Endothelial cell (in vitro differentiated cells): ENCODE measurements at places on chromosomes 2 and 18.
A peak's percentile ranks its signal among the peaks of the same experiment; 100 is the strongest.

GRCh38 chr2:161943011-161943410 is 131.0 kb downstream of the DPP4 start:
- DNase-seq, result no peak

GRCh38 chr2:65345631-65346030 is 86.8 kb downstream of the SPRED2 start:
- no peak for DNase-seq

GRCh38 chr18:32093102-32093511 is 1.4 kb downstream of the RNF138 start:
- DNase-seq, result peak; percentile 44

GRCh38 chr2:118850901-118851415 is 3.5 kb upstream of the EN1 start:
- DNase-seq, result no peak

DNA sequence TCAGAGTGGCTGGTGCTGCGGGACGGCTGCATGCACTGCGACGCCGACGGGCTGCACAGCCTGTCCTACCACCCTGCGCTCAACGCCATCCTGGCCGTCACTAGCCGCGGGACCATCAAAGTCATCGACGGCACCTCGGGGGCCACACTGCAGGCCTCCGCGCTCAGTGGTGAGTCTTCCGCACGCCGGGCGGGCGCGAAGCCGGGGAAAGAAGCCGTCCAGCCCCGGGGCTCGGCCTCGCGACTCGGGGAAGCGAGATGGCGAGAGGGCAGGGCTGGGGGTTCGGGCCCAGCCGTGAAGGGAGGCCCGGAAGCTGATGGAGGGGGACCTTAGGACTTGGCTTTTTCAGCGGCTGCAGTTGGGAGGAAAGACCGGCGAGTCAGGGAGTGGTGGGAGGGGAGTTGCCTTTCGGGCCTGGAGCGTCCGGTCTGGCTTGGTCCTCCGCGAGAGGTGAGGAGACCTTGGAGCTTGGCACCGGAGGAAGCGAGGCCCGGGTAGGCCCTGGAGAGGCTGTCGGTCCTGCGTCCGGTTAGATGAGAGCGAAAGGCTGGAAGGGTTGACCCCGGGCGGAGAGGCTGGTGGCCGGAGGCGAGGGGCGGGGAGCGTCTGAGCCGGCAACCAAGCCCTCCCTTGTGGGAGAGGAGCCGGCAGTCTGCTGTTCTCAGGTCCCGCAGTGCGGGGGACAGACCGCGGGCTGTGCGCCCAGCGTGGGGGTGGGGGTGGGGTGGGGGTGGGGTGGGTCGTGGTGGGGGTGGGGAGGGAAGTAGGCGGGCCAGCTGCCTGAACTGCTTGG is 691 bp downstream of the BIRC6 start:
- DNase-seq, result peak; percentile 62

- no peak for DNase-seq
These were observed 219.3 kb upstream of the OSR1 start for GRCh38 chr2:19577723-19578122.

- no peak for DNase-seq
These were observed 367.8 kb upstream of the ID2 start for GRCh38 chr2:8314063-8314462.

- no peak for DNase-seq
These were observed 70.9 kb upstream of the LYPD6B start for GRCh38 chr2:148967578-148967977.

GRCh38 chr2:64426183-64426952 is 27.6 kb upstream of the LGALSL start:
- DNase-seq, result no peak

- DNase-seq, result no peak
These were observed 20.7 kb downstream of the SMIM21 start for GRCh38 chr18:75406491-75407445.

DNA sequence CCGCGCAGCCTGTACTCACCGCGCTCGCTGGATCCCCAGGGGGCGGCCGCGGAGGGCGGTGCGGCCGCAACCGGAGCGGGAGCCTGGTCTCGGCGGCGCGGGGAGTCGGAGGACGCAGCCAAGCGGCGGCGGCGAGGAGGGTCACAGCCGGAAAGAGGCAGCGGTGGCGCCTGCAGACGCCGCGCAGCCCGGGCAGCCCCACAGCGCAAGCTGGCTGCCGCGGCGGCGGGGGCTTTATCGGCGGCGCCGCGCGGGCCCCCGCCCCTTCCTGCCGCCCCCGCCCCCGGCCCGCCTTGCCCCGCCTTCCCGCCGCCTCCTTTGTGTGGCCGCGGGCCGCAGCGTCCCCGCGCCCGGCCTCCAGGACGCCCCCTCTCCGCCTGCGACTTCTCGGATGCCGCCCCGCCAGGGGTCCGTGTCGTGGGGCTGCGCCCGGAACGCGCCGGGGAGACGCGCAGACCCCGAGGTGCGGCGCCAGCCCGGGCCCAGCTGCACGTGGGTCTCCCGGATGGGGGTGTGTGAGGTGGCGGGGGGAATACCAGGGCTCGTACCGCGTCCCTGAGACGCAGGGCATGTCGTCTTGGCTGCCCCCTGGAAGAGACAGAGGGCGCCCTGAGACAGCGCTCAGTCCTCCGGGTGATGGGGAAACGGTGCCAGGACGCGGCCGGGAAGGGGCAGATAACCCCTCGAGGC is at the start of gene SERPINE2:
TSS of gene SERPINE2 (minus strand) at position 207 of the 690 bp plus-strand sequence. CDS start 37,386 bp downstream, outside the sequence.
- peak; percentile 64 for DNase-seq

DNA sequence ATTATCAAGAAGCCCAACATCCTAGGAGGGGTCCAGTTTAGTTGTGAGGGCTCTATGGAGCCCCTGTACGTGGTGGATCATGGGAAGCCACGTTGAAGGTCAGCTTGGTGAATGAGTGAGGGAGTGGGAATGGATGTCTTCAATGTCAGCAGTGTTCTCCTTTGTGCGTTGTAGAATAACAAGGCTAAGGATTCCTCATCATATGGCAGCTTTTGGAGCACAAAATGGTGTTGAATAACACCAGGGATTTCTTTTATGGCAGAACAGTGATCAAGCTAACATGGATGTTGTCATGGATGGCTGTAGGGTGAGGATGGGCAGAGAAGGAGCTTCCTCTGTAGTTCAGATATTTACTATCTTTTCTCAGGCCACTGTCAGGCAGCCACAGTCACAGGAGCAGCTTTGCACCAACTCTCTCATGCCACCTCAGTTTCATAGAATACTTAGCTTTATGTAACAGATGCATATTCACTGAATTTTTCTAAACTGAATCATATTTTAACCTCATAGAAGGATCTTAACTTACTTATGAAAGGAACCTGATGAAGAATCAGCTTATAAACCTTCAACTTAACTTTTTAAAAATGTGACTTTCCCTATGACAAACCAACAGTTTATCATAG is 284.5 kb upstream of the EPAS1 start:
- no peak for DNase-seq
